ENCODE measurements at places on chromosomes 13 and 19. TPM values are rescaled to one million over a fixed set of nuclear protein-coding genes. Genes with fewer than 3 reads are reported as not detected.

DNA sequence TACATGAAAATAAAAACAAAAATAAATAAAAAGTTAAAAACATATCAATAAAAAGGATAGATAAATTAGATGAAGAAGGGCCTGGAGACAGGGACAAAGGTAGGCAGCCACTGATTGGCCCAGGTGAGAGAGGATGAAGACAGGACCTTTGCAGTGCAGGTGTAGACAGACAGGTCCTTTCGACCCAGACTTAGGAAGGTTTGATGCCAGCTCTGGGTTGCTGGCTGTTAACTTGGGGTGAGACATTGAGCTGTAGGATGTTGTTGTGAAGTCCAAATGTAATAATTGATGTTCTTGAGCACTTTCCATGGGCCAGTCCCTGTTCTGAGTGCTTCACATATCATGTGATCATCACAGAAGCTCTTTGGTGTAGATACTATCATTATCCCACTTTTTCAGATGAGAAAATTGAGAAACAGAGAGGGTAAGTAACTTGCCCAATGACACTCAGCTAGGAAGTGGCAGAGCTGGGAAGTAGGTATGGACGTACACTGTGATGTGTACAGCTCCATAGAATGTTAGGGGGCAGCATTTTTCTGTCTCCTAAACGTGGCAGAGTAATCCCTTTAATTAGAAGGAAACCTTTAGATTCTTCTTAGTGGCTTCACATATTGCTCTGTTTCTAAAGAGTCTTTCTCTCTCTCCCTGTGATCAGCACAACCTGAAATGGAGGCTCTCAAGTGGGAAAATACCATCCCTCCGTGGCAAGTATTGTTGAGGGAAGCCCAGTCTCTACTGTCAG is 76.0 kb upstream of the STK24 start:
- DNase-seq, result no peak

Gene LRG1
- total RNA-seq, result 0.79 TPM

Gene SERP2
- total RNA-seq, result 4.5 TPM

Gene IZUMO1
- 0.10 TPM for total RNA-seq

Gene IFNL1
- total RNA-seq, result not detected

GRCh38 chr13:99731747-99732146 is 230.5 kb downstream of the TM9SF2 start:
- no peak for DNase-seq

GRCh38 chr19:33334271-33334670 is 31.9 kb upstream of the CEBPA start:
- no peak for DNase-seq

DNA sequence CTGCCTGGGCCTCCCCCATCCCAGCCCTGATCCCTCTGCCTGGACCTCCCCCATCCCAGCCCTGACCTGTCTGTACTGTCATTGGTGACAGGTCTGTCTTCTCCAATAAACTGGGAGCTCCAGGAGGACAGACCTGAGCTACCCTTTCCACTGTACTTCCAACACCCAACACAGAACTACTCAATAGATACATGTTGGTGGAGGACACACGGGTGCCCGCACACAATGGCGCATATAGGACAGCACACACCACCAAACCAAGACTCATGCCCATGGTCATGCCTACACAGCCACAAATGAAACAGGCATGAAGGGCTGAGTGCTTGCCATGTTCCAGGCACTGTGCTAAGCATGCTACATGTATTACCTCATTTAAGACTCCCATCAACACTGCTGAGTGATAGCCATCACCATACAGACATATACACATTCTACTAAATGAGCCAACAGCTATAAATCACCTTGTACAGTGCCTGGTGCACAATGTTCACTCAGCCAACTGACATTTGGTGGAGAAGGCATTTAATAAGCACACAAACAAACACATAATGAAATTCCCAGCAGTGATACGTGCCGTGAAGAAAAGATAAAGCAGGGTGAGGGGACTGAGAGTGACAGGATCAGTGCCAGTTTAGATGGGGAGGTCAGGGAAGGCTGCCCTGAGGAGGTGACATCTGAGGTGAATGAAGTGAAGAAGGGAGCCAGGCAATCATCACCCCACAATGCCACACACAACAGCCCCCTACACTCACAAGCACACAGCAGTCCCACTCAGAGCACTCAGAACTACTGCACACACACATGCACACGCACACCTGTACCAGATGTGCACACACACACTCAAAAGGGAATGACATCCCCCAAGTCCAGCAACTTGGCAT is 857 bp downstream of the POU2F2 start:
- no peak for DNase-seq

- no peak for DNase-seq
Observed at GRCh38 chr19:7620442-7621412, 8.6 kb downstream of the XAB2 start.

DNA sequence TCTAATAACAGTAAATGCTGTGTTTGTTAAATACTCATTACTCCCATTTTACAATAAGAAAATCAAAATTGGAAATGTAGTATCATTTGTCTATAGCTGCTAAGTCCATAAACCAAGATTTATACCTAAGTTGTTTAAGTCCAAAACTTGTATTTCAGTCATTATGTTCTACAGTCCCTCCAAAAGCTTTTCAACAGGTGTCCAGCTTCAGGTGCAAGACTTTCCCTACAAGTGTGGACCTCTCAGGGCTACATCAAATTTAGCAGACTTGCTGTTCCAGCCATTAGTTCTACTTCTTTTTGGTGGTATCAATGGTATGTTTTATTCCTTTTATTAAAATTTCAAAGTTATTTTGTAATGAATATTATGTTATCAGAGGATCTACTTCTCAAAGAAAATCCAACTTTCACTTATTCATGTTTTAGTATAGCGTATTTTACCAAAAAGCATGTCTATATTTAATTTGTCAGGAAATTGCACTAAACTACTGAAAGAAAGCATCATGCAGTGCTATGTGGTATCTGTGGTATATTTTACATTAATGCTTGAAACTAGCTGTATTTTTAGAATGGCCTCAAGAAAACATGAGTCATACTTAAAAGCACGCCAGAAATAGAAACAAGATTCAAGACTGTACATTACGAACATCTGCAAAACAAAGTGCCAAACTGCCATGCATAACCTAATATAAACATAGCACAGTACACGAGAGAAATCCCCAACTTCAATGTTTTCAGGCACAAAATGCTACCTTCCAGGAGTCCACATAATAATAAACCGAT is 44.5 kb downstream of the VWA8 start:
- DNase-seq, result peak; percentile 90

Gene LSM4
- 69.0 TPM for total RNA-seq

DNA sequence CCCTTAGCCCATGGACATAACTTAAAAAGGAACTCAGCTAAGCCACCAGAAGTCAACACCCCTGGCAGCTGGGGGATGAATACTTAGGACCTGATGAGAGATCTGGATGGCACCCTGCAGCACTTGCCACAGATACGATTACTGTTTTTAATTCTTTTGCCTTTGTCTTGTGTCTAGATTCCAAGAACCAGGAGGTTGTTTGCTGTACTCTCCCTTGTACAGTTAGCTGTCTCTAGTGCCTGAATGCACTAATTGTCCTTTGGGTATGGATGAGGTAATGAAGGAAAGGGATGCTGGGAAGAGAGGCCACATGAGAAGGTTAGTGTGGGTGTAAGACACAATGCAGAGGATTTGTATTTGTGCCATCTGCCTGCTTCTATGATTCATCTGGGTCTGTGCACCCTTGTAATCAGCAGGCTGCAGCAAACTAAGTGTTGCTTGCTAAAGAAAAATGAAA is 385.8 kb downstream of the KCNRG start:
- peak; percentile 26 for DNase-seq

Gene CYP4F2
- 0.89 TPM for total RNA-seq

Gene RAB3A
- total RNA-seq, result 3.0 TPM

Gene TDRD3
- total RNA-seq, result 47.2 TPM

Gene HIPK4
- total RNA-seq, result 0.10 TPM

DNA sequence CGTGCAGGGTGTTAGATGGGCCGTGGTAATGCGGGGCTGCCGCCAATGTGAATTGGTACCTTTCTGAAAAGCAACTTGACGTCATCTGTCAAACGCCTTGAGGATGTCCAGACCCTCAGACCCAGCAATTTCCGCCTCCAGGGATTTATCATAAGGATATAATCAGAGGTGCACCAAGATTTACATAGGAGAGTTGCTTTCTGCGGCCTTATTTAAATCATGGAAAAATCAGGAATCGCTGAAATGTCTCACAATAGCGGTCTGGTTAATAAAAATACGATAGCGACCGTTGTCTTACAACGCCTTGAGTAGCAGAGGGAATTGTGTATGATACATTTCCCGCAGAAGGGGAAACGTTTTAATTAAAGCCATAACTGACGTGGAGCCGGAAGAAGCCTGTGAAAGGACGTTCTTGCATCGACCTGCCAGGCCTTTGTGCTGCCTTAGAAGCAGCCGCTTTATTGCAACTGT is 32.3 kb upstream of the NDUFS7 start:
- DNase-seq, result no peak

DNA sequence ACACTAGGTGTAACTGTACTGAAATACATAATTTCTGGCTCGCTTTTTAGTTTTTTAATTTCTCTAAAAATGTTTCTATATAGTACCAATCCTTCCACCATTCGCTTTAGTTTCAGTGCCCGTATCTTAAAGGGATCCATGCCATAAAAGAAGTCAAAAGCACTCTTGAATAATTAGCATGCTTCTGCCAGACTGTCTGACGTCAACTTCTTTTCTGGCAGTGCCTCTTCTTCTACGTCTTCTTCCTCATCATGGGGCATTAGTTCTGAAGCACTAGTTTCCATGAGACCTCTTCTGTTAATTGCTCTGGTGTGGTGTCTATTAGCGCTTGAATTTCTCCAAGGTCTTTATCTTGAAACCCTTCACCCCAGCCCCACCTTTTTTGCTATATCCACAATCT is 93.8 kb upstream of the DOCK9 start:
- DNase-seq, result no peak

DNA sequence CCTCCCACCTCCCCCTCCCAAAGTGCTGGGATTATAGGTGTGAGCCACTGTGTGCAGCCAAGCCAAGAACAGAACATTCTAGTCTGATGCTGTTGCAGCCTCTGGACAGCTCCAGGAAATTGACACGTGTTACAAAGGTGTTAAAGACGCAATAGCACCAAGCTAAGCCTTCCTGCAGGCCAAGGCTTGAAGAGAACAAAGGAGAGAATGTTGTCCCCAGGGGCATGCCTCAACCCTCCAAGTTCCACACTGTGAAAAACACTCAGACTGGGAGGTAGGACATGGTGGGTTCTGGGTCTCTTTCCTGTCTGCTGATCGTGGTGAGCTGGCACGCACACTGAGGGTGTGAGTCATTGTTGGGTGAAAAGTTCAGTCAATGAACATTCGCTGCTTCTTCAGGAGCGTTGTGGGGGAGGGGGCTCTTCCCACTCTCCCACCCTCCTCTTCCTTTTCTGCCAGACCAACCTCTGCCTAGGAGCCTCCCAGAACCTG is 5.3 kb upstream of the PTPRS start:
- no peak for DNase-seq

Gene LHB
- not detected for total RNA-seq

DNA sequence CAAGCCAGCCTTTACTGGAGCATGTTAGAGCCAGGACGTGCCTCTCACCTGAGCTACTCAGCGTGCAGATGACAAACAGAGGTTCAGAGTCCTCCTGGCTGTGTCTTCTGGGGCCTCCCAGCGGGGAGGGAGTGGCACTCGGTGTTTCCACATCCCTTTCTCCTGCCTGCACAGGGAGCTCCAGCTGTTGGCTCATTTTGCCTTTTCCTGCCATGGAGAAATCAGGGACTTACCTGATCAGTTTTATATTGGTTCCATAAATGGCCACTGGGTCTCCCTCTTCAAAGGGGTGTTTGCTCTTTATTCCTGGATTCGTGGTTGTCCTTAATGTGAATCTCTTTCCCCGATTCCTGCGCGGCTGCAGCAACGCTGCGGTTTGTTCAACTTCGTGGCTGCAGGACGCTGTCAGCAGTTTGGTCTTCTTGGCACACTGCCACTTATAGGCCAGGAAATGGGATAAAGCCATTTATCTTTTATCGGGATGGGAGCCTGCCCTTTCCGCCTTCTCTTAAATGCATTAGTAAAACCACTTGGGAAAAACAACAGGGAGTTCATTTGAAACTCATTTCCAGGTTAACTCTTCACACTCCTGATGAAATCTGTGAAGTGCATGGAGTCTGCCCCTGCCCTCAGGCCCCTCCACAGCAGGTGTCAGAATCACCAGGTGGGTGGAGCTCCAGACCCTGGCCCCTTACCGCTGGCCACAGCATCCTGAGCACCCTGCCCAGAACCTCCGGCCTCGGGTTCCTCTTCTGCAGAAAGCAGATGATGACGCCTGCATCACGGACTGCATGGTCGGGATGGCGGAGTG is 39.8 kb upstream of the MCF2L start:
- DNase-seq, result peak; percentile 13

DNA sequence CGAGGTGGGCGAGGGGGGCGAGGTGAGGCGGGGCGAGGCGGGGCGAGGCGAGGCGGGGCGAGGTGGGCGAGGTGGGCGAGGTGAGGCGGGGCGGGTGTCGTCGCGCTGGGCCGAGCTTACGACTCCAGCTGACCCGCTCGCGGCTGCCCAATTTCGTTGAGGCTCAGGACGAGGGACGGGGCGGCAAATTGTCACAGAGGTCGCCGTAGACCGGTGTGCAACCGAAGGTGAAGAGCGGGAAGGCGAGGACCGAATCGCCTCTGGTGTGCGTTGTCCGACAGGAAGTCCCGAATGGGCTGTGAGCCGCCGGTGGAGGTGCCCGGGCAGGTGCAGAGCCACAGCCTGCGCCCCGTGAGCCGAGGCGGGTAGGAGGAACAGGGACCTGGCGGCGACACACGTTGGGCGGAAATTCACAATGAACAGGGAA is at the start of gene LACC1:
TSS of gene LACC1 (plus strand) at position 150 of the 427 bp plus-strand sequence. CDS start 1,082 bp downstream, outside the sequence.
- DNase-seq, result no peak

Gene MFSD12
- 23.6 TPM for total RNA-seq

Gene VN1R2
- not detected for total RNA-seq

Gene NKPD1
- 4.2 TPM for total RNA-seq

DNA sequence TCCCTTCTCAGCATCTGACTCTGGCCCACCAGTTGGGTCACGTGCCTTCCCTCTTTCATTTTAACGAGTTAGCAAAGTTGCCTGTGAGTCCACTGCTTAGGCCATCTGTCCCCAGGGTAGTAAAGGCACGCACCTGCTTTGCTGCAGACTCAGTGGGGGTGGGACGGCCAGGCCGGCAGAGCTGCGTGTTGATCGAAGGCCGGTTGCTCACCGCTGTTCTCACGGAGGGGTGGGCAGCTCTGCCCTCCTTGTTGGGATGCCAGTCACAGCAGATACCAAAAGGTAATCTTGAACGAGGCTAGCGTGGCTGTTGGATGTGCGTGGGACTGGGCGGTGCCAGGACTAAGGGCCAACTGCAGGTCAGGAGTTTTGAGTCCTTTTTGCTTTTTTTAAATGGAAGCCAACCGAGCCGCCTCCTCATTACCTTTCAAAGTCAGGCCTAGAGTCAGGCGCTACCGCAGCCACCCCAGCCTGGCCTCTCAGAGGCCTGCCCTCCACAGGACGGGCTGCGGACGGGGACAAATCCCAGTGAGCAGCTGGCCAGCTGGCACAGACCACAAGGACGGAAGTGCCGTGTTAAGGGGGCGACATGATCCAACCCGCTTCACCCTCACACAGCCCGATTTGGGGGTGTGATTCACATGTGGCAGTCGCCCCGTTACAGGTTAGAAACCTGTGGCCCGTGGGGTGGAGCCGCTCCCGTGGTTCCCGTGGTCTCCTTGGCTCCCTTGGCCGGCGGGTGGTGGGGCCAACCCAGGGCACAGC is 20.6 kb downstream of the ADPRHL1 start:
- DNase-seq, result no peak

Gene LRRC63
- total RNA-seq, result 0.10 TPM

GRCh38 chr13:111110054-111110453 is 5.1 kb upstream of the ARHGEF7 start:
- no peak for DNase-seq

GRCh38 chr13:113724016-113724758 is 34.8 kb upstream of the TMEM255B start:
- no peak for DNase-seq
